ENCODE measurements at places on chromosomes 11 and 22. TPM values are rescaled to one million over a fixed set of nuclear protein-coding genes. Genes with fewer than 3 reads are reported as not detected.

- H3K36me3 ChIP-seq: peaks cover 9% of the 10 kb centered on the region
- H3K4me3 ChIP-seq: no peak overlapping the region
- no peak overlapping the region for H3K27ac ChIP-seq
- peak; percentile 33 for DNase-seq
- H3K4me1 ChIP-seq: no peaks in the 10 kb centered on the region
Observed at GRCh38 chr22:29690476-29690875, 29.3 kb upstream of the CABP7 start.

Gene OR52I1
- total RNA-seq: not detected

Gene CCDC188
- total RNA-seq: 0.33 TPM

DNA sequence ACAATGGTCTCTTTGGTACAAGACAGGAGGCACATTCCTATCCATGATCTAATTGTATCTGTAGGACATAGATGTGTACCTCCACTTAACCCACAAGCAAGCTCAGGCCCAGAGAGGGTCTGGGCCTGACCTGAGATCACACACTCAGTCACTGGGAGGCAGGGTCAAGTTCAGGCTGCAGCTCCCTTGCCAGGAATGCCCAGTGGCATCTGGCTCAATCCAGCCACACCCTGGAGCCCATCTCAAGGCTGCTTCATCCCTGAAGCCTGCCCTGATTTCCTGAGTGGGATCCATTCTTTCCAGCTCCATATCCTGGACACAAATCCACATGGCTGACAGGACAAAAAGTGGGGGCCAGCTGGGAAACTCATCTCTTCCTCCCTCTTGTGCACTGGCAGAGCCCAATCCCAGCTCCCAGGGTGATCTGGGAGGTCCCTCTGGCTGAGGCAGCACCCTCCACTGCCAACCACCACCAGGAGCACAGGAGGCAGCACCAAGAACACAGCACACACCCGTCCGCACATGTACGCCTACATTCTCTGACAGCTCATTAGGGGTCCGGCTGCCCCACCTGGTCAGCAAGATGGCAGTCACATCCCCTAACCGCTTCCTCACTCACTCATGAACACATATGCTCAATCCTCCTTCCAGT, 39.2 kb upstream of the KLHL35 start:
- peaks cover 22% of the 10 kb centered on the region for H3K4me1 ChIP-seq
- no peaks in the 10 kb centered on the region for H3K36me3 ChIP-seq
- no peak for DNase-seq
- H3K27me3 ChIP-seq: no peaks in the 10 kb centered on the region

- H3K36me3 ChIP-seq: no peaks in the 10 kb centered on the region
- no peaks in the 10 kb centered on the region for H3K27me3 ChIP-seq
- H3K27ac ChIP-seq: no peak overlapping the region
- peak; percentile 39 for DNase-seq
- H3K4me3 ChIP-seq: no peak overlapping the region
- peaks cover 2% of the 10 kb centered on the region for H3K4me1 ChIP-seq
Observed at GRCh38 chr11:36235750-36236149, 53.5 kb downstream of the COMMD9 start.

- DNase-seq: peak; percentile 13
- H3K27ac ChIP-seq: no peak overlapping the region
- H3K4me1 ChIP-seq: no peaks in the 10 kb centered on the region
- no peak overlapping the region for H3K4me3 ChIP-seq
- H3K36me3 ChIP-seq: no peaks in the 10 kb centered on the region
- H3K27me3 ChIP-seq: no peaks in the 10 kb centered on the region
Observed at GRCh38 chr11:5737091-5737490, 843 bp downstream of the OR56B1 start.

All from fibroblast of lung (primary cell).